ENCODE measurements at places on chromosomes 5 and 9. TPM values are rescaled to one million over a fixed set of nuclear protein-coding genes. Genes with fewer than 3 reads are reported as not detected.
A peak's percentile ranks its signal among the peaks of the same experiment; 100 is the strongest.

The ORM1 gene
- not detected for total RNA-seq

The ANKRD31 gene
- 0.34 TPM for total RNA-seq

The GHR gene
- total RNA-seq, result not detected

The C9 gene
- not detected for total RNA-seq

The NMUR2 gene
- total RNA-seq, result not detected

The MYOT gene
- not detected for total RNA-seq

The DIAPH1 gene
- 184 TPM for total RNA-seq

The FOXD4L4 gene
- 0.25 TPM for total RNA-seq

The PPP1R26 gene
- total RNA-seq, result 0.54 TPM

The PTRH1 gene
- 12.6 TPM for total RNA-seq

The GDNF gene
- total RNA-seq, result not detected

The PLAC8L1 gene
- 0.64 TPM for total RNA-seq

- DNase-seq, result no peak
These were observed 137.5 kb downstream of the CDK5RAP2 start for GRCh38 chr9:120442308-120442995.

GRCh38 chr5:150522504-150523414 lies 14.8 kb downstream of the NDST1 start:
- no peak for DNase-seq

- no peak for DNase-seq
These were observed 182.2 kb upstream of the ANKRD55 start for GRCh38 chr5:56415356-56415765.

- no peak for DNase-seq
These were observed 395.4 kb downstream of the ARRDC3 start for GRCh38 chr5:90987726-90988125.

DNA sequence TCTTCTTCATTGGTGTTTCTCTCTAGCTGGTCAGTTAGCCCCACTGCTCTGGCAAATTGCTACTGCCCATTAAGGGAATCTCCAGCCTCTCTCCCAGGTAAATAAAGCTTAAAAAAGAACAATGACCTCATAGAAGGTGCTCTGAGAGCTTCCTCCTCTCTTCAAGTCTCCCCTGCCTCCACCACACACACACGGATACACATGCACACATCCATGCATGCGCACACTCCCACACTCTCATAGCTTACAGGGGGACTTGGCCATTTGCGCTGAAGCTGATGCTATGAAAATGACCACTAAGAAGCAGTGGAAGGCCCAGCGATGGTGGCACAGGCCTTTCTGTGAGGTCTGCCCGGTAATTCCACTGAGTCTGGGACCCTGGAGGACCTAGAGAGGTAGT lies 250.9 kb downstream of the AOPEP start:
- DNase-seq, result no peak

DNA sequence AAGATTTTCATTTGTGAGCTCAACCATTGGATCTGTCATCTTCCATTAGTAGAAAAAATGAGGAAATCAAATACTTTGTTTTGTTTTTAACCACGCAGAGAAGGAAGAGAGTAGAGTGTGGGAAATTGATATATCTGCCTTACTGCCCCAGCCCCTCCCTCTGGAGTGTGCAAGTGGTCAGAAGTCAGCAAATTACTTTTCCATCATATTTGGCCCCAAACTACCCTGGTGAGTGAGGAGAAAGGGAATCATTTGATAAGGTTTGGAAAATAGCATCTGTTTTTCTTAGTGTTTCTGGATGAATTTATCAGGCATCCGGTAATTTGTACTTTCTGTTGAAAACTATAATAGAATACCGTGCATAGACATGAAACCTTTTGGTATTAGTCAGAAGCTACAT lies 327.4 kb downstream of the MARCHF11 start:
- DNase-seq, result no peak

DNA sequence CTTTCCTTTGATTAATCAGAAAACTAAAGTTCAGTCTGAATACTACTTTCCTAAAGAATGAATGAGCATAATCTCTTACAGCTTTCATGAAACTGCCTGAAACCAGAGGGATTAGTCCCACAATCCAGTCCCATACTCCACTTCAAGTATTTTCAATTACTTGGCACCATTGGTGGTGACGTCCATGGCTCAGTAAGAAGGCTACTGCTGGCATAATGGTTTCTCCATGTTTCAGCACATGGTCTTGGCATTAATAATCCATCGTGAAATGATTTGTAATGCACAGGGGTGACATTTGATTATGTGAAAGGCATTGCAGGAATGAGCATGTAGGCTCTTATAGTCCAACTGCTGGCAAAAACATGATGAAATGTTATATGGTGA lies 23.4 kb downstream of the LIX1 start:
- DNase-seq, result no peak

DNA sequence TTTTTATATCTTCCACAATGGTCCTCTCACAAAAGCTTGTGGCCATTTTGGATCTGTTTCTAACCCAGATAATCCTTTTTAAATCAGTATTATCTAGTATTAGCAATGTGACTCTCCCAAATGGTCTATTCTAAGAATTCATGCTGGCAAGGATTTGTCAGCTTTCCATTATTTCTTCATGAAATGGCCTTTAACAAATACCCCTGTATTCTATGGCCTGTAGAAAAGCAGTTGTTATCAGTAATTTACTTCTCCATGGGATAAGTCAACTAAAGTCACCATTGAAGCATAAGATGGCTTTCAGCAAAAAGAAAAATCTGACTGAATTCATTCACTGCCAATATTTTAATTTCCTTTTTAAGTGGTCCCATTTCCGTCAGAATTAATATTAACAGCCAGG lies 346.4 kb upstream of the FAM174A start:
- DNase-seq, result no peak

GRCh38 chr5:157252711-157253465 lies 13.0 kb upstream of the CYFIP2 start:
- peak; percentile 87 for DNase-seq

DNA sequence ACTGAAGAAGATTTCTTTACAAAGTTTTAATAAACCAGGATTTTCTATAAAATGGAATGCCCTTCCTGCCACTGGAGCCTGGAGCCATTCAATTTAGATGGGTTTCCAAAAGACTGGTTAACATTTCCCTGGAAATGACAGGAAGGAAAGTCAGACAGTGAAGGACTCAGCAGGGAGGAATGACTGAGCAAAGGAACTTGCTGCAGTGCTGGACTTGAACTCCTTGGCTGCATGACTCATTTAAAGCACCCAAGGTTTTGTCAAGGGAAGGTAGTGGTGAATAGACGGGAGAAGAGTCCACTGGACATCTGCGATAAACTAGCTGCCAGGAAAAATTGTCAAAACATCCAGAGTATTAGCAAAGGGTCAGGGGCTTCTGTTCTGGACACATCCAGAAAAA lies 163.8 kb upstream of the SLC28A3 start:
- DNase-seq, result no peak

- DNase-seq, result no peak
These were observed 6.7 kb upstream of the NSMF start for GRCh38 chr9:137465720-137466388.

- no peak for DNase-seq
These were observed 75.7 kb downstream of the MED10 start for GRCh38 chr5:6302684-6303083.

- no peak for DNase-seq
These were observed 191.8 kb upstream of the PANK3 start for GRCh38 chr5:168770996-168771395.

GRCh38 chr5:60339691-60340201 lies 360.2 kb downstream of the DEPDC1B start:
- no peak for DNase-seq

DNA sequence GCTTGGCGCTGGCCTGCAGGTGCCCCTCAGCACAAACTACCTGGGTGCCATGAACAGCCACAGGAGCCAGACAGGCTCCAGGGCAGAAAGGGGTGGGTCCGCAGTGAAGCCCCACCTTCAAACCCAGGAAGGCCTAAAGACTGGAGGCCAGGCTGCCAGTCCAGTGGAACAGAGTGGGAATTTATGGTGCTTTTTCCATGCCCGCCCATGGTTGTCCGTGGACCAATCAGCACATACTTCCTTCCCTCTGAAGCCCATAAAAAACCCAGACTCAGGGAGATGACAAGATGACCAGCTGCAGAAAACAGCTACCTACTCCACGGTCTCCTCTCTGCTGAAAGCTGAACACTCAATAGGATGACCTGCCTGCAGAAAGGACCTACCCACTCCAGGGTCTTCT lies 275.4 kb upstream of the ADRA1B start:
- no peak for DNase-seq

- DNase-seq, result no peak
These were observed 3.3 kb downstream of the SGCD start for GRCh38 chr5:156330141-156330870.

DNA sequence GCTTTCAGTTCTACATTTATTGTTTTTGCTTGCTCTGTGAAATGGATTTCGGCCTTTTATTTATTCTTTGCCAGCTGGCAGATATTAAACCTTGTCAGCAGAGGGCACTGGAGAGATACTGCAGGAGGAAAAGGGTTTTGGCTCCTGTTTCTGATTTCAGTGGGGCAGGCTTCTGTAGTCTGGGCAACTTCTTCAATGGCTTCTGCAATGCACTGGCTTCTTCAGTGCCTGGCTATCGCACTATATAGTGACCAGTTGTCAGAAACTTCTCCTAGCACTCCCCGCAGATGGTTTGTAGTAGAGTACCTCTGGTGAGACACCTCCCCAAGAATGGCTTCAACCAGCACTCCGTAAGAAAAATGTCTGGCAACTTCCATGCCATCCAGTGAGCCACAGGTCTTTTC lies 3.2 kb upstream of the NFX1 start:
- DNase-seq, result no peak

DNA sequence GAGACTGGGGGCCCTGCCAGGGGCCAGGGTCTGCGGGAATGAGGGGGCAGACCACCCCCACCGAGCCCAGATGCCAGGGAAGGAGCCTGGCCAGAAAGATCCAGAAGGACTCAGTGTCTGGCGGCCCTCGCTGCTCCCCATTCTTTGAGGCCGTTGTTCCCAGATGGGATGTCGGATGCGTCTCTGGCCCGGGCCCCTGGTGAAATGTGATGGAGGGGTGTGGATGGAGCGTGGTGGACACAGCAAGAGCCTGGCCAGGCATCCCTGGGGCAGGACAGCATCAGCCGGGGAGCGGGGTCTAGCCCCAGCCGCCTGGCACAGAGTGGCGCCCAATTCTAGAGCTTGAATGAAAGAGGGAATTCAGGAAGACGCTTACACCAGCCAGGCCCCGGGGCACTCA lies 46.2 kb upstream of the NKD2 start:
- no peak for DNase-seq

- no peak for DNase-seq
These were observed 554.1 kb downstream of the MAT2B start for GRCh38 chr5:164059471-164059870.

- no peak for DNase-seq
These were observed 137.9 kb upstream of the GRHPR start for GRCh38 chr9:37284636-37285035.

- no peak for DNase-seq
These were observed 92.5 kb downstream of the TLR4 start for GRCh38 chr9:117796681-117797080.

DNA sequence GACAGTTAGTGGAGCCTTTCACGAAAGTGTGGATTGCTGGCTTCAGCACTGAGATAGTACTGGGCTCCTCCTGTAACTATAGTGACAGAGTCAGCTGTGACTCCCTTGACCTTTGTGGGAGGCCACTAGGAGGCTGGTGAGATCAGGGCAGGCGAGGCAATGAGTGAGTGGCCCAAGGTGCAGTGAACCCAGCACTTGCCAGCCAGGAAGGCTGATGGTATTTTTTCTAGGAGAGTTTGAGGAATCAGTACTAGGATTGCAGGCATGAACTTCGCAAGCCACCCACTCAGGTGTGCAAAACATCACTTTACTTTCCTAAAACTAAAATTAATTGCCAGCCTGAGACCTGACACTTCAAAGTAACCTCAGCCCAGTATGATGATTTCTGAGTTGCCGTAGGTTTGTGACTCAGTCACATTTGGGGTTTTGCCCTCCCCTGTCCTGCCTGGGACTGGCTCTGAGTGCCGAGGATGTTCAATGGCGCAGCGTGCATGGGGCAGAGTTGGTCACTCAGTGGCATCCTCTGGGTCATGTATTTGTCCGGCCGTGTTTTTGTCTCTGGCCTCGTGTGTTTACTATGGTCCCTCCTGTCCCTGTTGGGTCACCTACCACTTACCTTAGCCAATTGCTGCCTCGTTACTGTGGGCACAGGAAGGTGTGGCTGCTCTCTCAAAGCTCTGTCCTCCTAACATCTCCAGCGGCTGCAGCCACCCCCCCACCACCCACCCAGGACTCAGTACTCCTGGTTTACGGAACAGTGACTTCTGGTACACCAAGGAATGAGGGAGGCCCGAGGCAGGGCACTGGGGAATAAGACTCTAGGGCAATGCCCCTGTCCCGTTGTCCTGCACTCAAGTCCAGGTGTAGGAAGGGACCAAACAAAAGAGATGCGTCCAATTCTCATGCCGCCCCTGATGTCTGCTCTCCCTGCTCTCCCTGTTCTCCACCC lies 67.2 kb downstream of the IL31RA start:
- DNase-seq, result no peak

GRCh38 chr9:71384343-71384742 lies 262.9 kb upstream of the TRPM3 start:
- no peak for DNase-seq

GRCh38 chr9:8027351-8027750 lies 227.8 kb upstream of the DMAC1 start:
- DNase-seq, result no peak

- DNase-seq, result no peak
These were observed 186.2 kb downstream of the GABBR2 start for GRCh38 chr9:98522487-98522886.

DNA sequence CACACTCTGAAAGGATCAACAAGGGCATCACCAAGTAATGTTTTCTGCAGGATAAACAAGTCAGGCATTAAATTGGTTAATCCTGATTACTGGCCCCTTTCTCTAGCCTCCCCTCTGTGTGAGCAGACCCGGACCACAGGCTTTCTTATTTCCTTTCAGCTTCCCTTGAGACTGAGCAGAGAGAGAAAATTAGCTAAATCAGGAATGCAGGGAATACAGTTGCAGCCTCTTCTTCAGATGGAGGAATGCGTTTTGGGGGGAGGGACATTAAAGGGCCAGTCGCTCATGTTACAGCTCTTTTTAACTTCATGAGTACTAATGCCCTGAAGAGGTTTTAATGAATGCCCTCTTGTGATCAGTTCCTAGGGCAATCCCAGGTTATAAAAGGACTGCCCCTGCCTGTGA lies 19.8 kb downstream of the PCDHAC2 start:
- no peak for DNase-seq

DNA sequence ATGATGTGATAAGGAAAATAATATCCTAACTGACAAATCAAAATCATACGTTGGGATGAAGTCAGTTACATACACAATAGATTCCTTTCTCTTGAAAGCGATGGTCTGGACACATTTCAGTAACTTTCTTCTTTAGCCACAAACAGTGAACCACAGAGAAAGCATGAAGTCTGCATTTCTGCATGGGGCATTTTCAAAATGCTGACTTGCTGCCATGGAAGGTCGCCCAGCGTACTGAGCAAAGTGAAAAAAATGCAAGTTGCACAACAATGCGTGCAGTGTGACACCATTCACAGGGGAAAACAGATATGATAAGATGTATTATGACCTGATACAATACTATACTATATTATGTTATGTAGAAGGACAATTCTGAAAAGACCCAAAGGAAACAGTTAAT lies 146.3 kb downstream of the SNX18 start:
- no peak for DNase-seq

Measured in activated naive CD4-positive, alpha-beta T cell treated with anti-CD3 and anti-CD28 coated beads, Interleukin-2, amount 50 U/mL, for 72 hours (primary cell).